Stimulated activated CD4-positive, alpha-beta T cell treated with anti-CD3 and anti-CD28 coated beads, Interleukin-1b, Interleukin-23, amount 100 ng/mL, for 1 hour (primary cell): ENCODE measurements at places on chromosomes 1 and 21.

DNA sequence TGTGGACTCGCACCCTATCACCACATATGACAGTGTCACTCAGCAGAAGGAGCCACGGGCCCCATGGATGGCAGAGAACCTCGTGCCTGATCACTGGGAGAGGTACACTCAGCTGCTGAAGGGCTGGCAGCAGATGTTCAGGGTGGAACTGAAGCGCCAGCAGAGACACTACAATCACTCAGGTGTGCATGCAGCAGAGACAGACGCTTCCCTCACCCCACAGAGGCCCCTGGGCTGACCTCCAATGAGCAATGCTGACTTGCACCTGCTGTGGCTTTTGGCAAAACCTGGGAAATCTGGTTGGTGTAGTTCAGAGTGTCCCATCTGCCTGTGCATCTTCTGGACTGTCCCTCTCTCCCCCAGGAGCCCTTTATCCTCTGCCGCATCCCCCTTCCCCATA, 51.9 kb downstream of the KIAA1614 start:
- no peak for DNase-seq

DNA sequence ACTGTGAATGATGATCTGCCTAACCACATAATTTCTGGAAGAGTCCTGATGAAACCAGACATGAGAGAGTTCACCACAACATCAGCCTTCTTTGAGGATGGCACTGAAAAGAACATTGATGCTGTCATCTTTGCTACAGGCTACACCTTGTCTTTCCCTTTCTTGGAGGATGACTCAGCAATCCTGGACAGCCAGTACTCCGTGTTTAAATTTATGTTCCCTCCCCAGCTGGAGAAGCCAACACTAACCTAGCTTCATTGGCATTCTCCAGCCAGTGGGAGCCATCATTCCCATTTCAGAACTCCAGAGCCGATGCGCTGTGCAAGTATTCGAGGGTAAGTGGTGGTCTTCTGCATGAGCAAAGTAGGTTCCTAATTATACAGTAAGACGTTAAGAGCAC, 164.1 kb upstream of the POGK start:
- no peak for DNase-seq

DNA sequence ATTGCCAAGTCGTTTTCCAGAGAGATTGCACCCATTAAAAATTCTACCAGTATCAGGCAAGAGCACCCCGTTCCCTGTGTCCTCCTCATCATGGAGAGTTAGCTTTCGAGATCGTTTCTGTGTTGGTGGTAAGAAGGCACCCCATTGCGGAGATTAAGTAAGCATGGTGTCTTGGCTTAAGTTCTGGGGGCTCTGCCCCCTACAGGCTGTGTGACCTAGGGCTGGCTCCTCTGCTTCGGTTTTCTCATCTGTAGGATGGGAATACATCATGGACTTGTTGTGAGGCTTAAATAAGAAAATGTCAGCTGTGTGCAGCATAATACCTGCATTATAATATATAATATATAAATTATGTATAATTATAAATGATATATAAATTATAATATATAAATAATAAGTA, 36.8 kb upstream of the TENT5C start:
- DNase-seq: no peak

- DNase-seq: no peak
Observed at GRCh38 chr1:246302711-246303317, 204.3 kb downstream of the SMYD3 start.

GRCh38 chr1:115764541-115764940, 4.0 kb downstream of the CASQ2 start:
- DNase-seq: no peak

GRCh38 chr1:155598842-155599331, 11.1 kb upstream of the MSTO1 start:
- no peak for DNase-seq

DNA sequence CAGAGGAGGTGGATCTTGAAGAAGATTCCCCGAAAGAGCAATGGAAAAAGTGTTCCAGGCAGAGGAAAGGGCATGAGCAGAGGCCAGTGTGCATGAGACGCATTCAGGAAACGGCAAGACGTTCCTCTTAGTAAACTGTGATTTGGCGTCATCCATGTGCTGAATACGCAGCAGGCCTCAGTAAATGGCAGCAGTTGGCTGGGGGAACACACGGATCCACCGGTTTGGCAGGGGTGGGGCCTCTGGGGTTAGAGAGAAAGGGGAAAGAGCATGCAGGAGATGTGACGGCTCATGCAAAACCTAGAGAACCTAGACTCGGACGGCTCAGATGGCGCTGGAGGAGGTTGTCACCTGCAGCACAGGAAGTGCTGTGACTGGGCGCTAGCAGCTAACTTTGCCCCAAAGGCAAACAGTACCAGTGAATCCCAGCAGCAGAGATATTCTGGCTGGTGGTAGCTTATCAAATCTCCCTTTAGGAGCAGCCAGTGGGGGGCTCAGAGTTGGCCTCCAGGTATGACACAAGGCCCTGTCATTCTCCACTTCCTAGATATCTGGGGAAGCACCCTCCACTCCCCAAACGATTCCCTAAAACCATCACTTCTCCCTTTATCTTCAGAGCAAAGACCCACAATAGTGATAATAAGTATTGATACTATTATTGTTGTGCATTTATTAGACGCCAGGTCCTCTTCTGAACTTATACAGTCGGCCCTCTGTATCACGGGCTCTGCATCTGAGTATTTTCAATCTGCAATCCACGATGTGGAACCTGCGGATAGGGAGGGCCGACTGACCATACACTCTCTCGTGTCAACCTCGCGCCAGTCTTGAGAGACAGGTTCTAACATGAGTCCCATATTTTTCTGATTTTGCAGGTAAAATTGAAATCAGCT, 7.6 kb downstream of the LAPTM5 start:
- DNase-seq: no peak

DNA sequence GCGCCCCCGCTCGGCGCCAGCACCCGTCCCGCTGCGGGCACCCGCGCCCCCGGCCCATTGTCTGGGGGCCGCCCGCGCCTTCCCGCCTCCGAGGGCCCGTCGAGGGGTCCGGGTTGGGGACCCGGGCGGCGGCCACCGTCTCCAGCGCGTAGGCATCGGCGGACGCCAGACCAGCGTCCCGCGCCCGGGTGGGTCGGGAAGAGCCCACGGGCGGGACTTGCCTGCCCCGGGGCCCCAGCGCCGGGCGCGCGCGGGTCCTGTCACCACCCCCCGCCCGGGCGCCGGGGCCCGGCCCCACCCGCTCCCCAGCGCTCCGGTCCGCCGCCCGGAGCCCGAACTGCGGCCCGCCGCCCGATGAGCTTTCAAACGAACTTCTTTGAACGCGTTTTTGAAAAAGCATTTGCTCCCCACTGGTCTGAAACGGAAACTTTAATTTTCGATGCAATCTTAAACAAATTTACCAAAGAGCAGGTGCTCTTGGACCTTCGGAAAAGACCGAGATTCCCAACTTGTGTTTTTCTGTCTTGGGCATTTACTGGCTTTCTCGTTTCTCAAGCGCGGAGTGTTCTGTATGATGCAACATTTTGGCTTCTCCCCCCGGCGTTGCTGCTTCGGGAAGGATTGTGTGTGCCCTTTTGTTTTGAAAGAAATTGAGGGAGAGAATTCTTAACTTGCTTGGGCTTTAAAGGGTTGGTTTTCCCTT, 615 bp downstream of the CLIC4 start:
- DNase-seq: no peak

DNA sequence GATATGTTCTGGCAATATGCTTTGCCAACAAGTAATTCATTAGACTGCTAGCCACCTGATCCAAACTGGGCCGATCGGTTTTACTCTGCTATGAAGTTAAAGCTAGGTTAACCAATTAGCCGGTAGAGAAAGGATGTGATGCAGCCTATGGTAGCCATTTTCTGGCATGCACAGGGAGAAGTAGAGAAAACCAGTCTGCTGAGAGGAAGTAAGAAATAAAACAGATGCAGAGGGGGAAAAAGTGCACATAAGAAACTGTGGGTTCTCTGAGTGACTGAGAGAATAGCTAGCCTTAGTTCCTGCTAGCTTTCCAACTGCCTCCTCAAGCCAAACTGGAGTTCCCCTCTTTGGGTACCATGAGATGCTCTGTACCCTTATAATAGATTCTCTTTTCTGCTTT, 52.8 kb downstream of the ARID4B start:
- no peak for DNase-seq

DNA sequence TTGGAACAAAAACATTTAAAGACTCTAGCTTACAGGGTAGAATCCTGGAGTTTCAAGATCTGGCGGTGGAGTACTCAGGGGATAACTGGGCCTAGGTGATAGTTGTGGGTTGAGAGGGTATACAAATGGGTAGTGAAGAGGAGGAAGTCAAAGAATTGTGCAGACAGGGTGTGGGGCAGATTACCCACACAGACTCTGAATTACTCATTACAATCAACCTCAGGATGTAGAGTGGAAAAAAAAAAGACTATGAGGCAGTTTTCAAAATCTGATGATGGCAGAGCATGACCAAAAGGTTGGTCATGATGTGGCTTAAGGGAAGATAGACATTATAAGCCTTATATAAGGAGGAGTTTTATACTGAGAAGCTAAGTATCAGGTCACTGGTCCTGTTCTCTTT, 44.1 kb upstream of the GLIS1 start:
- DNase-seq: no peak

DNA sequence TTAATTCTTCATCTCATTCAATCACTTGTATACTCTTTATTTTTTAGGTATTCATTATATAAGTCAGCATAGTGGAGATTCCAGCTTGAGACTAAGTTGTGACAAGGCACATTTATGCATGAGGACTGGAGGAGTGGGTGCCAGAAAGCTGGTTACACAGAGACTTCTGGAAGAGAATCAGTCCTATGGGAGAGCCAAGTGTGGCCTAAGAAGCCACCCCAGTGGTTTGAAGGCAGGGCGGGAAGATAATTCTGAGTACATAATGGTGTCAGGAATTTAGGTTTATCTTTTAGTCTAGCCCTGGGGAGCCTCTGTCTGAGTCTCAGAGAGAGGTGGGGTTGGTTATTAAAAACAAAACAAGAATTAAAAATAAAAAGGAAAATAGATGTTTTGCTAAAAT, 83.0 kb downstream of the SPAG17 start:
- no peak for DNase-seq

DNA sequence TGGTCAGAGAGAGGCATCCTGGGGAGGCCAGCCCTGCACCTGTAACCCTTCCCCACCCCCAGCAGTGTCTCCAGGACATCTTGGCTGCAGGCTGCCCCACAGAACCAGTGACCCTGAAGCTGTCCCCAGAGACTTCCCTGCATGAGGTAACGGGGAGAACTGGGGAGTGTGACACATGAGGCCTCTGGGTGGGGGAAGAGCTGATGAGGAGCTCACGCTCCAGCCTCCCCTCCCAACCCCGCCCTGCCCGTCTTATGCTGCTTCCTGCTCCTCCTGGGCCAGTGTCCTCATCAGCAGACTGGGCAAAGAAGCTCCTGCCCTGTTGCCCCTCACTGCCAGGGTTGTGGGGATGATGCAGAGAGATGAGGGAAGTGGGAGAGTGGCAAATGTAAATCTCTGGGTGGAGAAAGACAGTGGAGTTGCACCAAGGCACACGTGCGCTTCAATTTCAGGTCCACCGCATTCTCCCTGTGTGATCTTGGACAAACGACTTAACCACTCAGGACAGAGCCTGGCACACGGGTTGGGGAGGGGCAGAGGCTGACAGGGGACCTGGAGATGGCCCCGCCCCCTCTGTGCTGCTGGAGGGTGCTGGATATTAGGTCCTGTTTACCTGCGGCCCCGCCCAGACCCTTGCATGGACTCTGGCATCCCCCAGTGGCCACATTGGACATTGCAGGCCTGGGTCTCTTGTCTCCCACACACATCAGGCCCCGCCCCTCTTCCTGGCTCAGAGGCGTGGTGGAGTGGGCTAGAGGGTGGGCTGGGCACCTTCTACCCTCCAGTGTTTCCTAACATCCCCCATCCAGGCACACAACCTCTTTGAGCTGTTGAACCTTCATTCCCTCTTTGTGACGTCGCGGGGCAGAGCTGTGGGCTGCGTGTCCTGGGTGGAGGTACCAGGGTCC, 12.3 kb downstream of the CLCNKB start:
- peak; percentile 83 for DNase-seq

DNA sequence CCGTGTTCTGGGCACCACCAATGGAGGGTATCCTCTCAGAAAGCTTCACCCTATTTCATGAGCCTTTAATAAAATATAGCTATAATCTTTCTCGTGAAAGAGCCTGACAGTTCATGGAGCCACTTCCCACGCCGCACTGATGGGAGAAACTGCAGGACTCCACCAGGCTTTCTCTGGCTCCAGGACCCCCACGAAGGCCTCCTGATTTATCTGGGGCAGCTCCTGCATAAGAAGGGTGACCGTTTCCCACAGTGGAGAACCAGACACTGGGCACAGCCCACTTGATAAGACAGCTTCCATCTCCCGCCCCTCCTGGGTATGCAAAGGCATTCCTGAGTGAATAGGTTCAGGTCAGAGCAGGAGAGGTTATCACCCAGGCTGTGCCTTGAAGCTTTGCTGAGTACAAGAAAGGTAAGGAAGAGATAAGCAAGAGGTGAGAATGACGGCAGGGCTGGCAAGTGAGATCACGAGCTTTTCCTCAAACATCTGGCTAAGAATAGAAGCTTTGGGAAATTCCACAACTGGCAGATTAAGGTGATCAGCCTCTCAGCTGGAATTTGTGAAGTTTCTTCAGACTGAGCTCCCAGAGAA, 499.8 kb downstream of the KIF26B start:
- DNase-seq: no peak

DNA sequence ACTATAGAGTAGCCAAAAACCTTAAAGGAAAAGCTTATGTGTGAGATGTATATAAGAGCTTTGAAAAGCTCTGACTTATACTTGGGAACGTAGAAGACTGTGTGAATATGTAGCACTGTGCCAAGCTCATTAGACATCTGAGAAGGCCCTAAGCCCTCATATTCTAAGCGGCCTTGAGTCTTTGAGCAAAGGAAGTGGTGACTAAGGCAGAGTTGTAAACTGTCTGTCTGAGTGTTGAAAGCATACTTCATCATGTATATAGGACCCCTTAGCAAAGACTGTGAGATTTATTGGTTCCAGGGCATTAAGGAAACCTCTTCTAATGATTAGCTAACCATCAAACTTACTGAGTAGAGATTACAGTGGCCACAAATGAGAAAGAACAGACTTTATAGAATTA, 153.3 kb upstream of the LYPLAL1 start:
- no peak for DNase-seq

DNA sequence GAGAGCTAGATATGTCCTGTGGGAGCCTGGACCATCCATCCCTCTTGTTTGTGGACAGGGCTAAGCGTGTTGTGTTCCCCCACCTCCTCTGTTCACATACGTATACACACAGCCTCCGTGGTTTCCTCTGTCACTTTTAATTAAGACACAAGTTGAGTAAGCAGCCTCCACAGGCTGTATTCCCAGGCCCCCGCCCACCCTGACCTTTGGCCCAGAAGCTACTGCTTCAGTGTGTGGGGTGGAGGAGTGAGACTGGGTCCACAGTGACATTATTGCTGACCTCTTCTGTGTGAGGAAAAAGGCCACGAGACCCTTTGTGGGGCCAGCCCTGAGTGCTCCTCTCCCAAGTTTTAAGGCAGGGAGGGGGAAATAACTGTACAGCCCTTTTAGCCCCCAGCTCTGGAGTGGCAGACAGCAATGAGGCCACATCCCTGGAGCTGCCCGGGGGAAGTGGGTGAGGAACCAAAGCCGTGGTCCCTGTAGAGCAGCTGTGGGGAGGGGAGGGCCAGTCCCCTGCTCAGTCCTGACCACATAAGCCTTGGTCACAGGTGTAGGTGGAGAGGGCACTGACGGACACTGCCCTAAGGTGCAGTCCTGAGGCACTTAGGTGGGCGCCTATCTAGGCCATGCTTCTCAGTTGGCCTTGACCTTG, 4.4 kb downstream of the ELOVL1 start:
- DNase-seq: no peak
